ENCODE measurements at places on chromosomes 4 and X.

- no peak for DNase-seq
Measured at GRCh38 chr4:138650929-138651448, 364.6 kb upstream of the NOCT start.

GRCh38 chrX:110804446-110804845, 8.8 kb upstream of the CHRDL1 start:
- DNase-seq = no peak

GRCh38 chrX:51795136-51795535, 51.9 kb downstream of the GSPT2 start:
- no peak for DNase-seq

- DNase-seq = no peak
Measured at GRCh38 chrX:120262859-120263708, 12.5 kb downstream of the ZBTB33 start.

DNA sequence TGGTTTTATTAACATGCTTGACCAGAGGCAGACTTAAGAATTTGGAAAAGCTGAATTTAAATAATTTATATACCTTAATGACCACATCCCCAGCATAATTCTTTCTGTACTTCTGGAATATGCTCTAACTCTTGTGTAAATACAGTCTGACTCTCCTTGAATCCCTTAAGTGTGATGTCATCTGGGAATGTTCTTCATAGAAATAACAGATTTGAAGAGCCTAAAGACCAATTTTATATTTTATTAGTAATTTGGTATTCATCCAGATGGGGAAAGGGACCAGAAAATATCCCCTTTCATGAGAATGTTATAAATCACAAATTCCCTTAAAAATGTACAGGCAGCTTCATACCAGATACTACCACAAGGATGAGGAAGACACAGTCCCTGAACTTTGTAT, 58.3 kb downstream of the KCNIP4 start:
- DNase-seq = no peak

All from activated T-cell treated with anti-CD3 and anti-CD28 coated beads, Interleukin-2, amount 50 U/mL, for 1 hour (primary cell).